ENCODE measurements at places on chromosomes 3 and 15.
A peak's percentile ranks its signal among the peaks of the same experiment; 100 is the strongest.

DNA sequence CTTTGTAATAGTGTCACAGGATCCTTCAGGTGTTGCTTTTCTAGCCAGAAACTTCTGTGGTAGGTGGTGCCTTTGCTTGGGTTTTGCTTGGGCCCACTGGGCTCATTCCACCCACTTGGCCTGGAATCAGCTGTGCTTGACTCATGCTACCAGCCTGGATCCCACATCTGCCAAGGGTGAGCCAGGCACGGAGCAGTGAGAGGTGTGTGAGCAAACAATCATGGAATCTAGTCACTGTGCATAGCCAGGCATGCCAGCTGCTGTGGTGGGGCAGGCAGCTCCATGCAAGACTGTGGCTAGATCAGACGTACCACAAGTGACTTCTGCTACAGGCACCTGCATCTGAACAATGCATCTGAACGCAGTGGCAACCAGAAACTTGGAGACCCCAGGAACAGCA lies 275.9 kb downstream of the UBE2E2 start:
- no peak for DNase-seq

GRCh38 chr15:67094001-67094826 lies 28.8 kb downstream of the SMAD3 start:
- no peak for DNase-seq

DNA sequence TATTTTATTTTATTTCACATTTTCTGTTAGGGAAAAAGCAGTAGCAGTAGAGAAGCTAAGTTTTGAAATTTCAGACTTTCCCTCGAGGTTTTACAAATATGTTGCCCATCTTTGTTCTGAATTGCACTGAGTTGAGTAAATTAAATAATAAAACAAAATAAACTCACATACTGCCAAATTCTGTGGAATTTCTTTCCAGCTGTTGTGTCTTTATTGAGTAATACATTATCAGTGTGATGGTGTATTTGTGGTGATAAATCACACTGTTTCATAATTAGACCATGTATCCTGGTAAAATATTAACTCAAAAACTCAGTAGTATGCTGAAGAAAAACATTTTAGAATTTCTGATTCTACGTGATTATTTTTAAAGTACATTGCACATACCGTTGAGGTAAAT lies 592.1 kb downstream of the SI start:
- no peak for DNase-seq

GRCh38 chr15:71323584-71323983 lies 208.3 kb downstream of the THSD4 start:
- DNase-seq = no peak

- no peak for DNase-seq
These were observed 125.0 kb downstream of the RAP2B start for GRCh38 chr3:153287017-153287416.

DNA sequence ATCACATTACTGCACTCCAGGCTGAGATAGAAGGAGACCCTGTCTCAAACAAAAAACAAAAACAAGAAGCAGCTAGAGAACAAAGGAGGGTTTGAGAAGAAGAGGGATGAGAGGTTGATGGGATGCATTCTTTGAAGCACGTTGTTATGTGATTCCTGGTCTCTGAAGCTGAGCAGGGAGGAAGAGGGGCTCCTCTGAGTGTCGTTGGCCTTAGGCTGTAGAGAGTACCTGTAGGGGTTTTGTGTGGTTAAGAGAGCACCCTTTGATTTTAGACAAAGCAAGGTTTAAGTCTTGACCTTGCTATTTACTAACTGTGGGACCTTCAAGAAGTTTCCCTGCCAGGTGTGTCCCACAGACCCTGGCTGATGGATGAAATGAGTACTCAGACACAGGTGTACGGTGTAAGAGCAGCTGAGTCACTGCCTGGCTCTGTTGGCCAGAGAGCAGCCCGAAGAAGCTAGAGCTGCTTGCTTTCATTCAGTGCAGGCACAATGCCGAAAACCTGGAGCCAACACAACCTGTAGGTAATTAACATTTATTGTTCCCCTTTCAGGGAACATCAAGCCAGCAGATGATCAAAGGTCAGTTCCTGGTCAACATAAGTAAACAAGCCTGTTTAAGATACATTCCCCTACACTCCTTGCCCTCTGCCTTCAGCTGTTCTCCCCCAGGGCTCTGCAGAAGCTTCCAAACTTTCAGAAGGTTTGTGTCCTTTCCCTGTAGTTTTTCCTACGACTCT lies 67.2 kb downstream of the LRRK1 start:
- DNase-seq = no peak

- DNase-seq = no peak
These were observed 201.6 kb downstream of the IGSF11 start for GRCh38 chr3:118833075-118833474.

GRCh38 chr3:193506921-193507320 lies 47.8 kb downstream of the ATP13A4 start:
- no peak for DNase-seq

GRCh38 chr15:83285979-83286553 lies 1.6 kb upstream of the BNC1 start:
- DNase-seq = no peak

DNA sequence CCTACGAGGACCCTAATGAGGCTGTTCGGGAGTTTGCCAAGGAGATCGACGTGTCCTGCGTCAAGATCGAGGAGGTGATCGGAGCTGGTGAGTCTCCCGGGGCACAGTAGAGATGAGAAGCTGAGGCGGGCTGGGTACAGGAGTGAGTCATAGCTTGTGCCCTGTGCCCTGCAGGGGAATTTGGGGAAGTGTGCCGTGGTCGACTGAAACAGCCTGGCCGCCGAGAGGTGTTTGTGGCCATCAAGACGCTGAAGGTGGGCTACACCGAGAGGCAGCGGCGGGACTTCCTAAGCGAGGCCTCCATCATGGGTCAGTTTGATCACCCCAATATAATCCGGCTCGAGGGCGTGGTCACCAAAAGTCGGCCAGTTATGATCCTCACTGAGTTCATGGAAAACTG lies 17.9 kb downstream of the EPHB3 start:
- DNase-seq = no peak

DNA sequence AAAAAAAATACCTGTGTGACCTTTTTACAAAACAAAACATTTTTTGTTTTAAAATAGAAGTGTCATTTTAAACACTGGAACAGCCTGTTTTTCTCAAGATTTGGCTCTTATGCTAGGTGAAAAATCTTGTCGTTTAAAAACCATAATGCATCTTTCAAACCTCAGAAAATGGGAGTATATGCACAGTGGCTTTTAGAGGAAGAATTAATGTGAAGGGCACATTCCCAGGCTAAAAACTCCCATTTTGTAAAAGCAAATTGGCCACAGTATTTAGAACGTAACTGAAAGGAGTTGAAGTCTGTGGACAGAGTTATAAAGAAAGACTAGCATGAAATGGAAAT lies 190.0 kb downstream of the OSBPL10 start:
- no peak for DNase-seq

DNA sequence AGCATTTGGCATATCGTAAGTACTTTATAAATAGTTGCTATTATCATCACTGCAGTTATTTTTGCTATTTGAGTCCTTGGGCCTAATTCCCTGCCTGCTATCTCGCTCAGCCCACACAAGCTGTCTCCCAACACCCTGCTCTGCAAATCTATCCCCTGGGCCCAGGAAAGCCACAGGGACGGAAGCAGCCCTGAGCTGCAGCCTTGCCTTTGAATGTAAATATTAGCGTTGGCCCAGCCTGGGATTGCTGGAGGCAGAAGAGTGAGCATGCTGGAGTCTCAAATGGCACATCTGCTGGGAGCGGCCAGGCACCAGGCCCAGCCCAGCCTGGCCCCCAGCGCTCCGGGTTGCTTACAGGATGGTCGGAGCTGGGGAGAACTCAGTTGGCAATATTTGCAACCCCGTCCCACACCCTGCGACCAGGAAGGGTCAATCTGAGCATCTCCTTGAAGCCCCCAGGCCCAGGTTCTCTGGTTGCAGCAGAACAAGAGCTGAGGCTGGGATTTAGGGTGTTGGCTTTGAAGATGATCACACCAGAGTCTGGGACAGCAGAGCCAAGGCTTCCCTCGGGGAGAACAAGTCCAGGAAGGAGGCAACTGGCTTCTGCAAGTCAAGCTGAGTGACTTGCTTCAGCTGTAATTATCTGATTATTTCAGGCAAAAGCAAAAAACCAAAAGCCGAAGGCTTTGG lies 529.6 kb downstream of the SHQ1 start:
- DNase-seq = no peak

DNA sequence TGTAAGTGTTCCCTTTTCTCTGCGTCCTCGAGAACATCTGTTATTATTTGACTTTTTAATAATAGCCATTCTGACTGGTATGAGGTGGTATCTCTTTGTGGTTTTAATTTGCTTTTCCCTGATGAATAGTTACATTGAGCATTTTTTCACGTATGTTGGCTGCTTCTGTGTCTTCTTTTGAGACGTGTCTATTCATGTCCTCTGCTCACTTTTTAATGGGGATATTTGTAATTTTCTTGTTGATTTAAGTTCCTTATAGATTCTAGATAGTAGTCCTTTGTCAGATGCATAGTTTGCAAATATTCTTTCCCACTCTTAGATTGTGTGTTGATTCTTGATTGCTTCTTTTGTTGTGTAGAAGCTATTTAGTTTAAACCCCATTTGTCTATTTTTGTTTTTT lies 179.2 kb downstream of the DOCK3 start:
- DNase-seq = no peak

- DNase-seq = no peak
These were observed 600.0 kb downstream of the ROBO1 start for GRCh38 chr3:79167651-79168416.

DNA sequence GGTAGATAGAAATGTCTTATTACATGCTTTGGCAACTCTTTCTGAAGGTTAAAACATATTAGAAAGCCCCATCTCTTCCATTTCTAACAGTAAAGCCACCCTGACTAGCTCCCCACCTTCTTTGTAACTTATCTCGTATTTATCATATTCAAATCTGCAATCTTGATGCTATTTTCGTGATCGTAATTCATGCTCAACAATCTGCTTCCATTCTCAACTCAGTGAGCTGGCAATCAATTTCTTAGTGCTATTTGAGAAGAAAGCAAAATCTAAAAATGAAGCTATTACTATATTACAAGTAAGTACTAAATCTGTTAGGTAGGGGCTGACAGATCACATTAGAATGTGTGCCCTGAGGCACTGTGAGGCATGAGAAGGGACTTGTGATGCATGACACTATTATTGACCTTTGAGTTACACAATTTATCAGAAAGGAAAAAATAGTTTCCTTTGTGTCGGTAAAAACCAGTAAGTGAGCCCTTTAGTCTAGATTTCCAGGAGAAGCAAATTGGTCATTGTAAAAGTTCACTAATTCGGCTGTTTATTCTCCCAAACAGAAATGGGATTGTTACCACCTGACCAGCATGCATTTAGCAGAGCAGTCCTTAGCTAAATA lies 379.7 kb upstream of the CNTN6 start:
- DNase-seq = no peak

- peak; percentile 49 for DNase-seq
These were observed 59.9 kb downstream of the ZNF621 start for GRCh38 chr3:40584625-40585189.

- DNase-seq = no peak
These were observed 13.3 kb downstream of the LSG1 start for GRCh38 chr3:194658477-194659242.

GRCh38 chr15:37094333-37094914 lies 5.9 kb downstream of the MEIS2 start:
- DNase-seq = no peak

DNA sequence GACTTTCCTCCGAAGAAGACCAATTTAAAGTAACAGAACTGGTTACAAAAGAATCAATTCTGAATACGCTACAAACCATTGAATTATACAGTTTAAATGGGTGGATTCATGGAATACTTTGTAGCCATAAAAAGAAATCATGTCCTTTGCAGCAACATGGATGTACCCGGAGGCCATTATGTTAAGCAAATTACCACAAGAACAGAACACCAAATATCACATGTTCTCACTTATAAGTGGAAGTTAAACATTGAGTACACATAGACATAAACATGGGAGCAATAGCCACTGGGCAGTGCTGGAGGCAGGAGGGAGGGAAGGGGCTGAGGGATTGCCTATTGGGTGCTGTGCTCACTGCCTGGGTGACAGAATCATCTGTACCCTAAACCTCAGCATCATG lies 61.3 kb downstream of the EDEM1 start:
- no peak for DNase-seq

- no peak for DNase-seq
These were observed 80.9 kb downstream of the DUT start for GRCh38 chr15:48411971-48412591.

DNA sequence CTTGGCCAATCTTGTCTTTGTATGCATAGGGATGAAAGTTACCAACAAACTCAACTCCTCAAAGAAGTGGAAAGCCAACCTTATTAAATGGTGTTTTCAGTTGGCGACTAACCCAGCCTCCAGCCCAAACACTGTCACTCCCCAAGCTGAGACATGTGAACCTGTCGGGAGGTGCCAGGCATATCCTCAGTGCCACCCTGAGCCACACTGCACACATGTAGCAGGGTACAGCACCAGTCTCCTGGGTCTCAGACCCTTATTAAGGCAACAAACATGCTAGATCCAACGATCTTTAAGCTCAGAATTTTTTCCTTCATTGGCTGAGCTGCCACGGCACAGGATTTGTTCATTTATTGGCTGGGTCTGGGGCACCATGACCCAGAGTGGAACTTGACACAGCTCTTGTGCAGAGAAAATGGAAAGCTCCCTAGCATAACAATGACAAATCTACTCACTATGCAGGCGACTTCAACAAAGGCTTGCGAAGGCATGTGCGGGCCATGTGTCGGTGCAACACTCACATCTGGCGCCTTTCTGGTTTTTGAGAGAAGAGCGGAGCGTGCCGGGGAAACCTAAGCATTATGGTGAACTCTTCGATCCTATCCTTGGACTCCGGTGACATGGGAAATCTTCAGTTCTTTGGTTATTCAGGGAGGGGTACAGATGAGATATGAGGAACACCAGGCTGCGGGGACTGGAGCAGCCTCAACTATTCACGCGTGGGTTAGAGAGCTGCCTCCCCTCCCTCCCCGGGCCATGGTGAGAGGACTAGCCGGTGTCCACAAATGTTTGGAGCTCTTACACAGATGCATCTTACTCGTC lies 190.1 kb downstream of the FAM43A start:
- no peak for DNase-seq

GRCh38 chr3:16529264-16529663 lies 15.8 kb upstream of the RFTN1 start:
- no peak for DNase-seq

GRCh38 chr3:133230195-133230594 lies 169.7 kb upstream of the BFSP2 start:
- DNase-seq = no peak

DNA sequence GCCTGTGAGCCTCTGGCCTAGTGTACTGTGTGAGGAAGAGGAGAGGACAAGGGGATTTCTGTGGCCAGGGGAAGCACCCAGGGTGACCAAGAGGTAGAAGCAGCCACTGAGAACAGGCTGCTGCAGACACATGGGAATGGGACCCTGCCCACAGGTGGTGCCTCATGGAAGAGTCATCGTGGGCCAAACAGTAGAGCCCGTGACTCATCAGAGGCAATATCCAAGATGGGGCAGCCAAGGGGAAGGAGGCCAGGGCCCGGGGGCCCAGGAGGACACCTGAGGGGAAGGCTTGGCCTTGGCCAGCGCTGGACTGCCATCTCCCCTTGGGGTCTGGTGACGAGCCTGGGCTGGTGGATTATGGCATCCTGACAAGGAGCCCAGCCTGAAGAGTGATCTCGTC lies 275.0 kb upstream of the LYSMD4 start:
- no peak for DNase-seq

- no peak for DNase-seq
These were observed 855.7 kb upstream of the DPPA4 start for GRCh38 chr3:110193074-110193473.

Measured in stimulated activated CD8-positive, alpha-beta memory T cell treated with anti-CD3 and anti-CD28 coated beads, Interleukin-7, amount 100 ng/mL, for 1 hour (primary cell).